ENCODE measurements at places on chromosomes 13 and 19.

DNA sequence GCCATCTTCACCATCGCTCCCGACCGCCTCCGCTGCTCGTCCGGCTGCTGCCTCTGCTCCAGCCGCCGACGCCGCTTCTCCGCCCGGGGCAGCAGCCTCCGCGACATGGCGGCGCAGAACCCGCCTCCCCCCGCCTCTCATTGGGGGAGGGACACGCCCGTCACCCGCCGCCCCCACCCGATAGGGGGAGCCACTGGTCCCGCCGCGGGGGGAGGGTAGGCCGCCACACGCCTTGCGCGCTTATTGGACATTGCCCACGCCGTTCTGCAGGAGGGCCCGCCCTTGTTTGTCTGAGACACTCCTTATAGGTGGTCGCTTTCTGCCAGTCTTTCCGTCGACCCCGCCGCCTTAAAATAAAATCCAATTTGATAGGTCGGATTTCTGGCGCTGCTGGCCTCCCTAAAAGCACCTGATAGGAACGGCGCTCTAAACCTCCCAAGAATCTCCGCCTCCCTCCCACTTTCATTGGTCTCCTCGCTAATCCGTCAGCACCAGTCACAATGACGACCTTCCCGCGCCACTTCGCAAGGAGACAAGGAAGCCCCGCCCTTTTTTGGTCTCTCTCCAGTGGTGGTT, at the start of gene HNRNPL:
Gene HNRNPL, minus strand, starts transcription at position 127 of the 576 bp plus-strand sequence. Its CDS starts 20 bp downstream, at position 107.
- DNase-seq: peak; percentile 100

- no peak for DNase-seq
Measured at GRCh38 chr13:111323950-111324651, 3.7 kb downstream of the TEX29 start.

GRCh38 chr13:93915269-93915809, 564.1 kb downstream of the DCT start:
- DNase-seq: no peak

- no peak for DNase-seq
Measured at GRCh38 chr13:35855531-35856019, 275.6 kb downstream of the DCLK1 start.

DNA sequence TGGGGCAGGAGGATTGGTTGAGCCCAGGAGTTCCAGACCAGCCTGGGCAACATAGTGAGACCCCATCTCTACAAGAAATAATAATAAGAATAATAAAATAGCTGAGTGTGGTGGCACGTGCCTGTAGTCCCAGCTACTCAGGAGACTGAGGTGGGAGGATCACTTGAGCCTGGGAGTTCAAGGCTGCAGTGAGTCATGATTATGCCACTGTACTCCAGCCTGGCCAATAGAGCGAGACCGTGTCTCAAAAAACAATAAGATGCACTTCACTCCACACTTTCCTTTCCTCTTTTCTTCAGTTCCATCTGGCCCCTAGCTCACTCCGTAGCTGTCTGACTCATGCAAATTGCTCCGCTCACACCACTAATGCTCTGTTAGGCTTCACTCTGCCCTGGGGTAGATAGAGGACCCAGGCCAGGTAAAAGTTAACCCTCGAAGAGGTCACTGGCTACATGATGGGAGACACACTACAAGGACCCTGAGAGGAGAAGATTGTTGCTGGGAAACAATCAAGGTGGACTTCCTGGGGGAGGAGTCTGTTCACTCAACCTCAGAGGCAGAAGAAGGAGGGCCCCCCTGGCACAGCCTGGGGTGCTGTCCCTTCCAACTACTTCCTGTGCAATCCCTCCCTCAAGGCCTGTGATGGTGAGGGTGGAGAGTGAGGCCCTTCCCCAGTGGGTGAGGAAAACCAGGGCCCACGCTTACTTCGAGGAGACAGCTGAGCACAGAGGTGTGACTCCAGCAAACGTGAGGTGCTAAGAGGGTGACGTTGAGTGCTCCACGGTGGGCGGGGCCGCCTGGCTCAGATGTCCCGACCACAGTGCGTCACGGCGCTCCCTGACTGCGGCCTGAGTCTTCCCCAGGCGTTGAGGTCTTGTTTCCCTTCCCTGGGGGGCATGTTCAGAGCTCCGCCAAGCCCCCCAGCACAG, 8.8 kb upstream of the TNFSF9 start:
- DNase-seq: no peak

Measured in astrocyte of the cerebellum (primary cell).